Activated naive CD4-positive, alpha-beta T cell (primary cell): ENCODE measurements at places on chromosomes 12 and 14.

DNA sequence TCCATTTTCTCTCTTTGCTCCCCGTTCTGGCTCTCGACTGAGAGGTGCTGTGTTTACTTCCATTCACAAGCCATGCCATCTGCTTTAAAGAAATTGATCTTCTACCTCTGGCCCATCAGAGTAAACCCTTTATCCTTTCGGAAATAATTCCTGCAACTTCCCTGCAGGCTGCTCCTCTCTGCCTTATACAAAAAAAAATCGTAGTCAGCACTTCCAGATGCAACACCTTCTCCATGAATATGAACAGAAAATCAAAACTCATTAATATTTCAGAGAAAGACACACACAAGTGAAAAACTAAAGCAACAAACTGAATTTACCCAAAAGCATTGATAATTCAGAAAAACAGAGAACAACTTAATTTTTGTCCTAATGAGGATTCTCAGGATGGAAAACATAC, 127.6 kb upstream of the FSCB start:
- no peak for DNase-seq

DNA sequence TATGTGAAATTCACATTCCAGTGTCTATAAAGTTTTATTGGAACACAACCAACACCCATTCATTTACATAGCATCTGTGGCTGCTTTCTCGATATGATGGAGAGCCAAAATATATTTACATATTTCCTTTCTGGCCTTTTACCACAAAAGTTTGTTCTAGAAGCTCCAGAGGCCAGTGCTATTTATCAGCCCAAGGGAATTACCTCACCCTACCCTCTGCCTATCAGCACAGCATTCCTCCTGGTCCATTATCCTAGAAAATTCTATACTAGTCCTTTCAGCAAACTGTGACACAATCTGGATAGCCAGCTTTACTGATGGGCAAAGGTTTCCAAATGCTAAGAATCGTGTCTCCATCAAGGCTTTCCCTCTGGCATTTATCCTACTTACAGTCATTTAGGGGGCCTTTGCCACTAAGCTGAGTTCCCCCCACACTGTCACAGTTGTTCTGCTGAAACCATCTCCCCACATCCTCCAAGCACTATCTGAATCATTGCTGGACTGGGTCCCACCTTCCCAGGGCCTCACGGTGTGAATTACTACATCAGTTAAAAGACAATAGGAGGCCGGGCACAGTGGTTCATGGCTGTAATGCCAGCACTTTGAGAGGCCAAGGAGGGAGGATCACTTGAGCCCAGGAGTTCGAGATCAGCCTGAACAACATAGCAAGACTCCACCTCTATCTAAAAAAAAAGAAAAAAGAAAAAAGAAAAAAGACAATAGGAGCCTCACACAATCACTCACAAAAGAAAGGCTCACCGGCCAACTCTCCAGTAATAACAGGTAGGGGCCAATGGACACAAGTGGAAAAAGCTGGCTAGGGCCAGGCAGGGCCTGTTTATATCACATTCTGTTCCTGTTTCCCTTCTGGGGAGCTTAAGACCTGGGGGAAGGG, 12.1 kb downstream of the SYNE3 start:
- no peak for DNase-seq

DNA sequence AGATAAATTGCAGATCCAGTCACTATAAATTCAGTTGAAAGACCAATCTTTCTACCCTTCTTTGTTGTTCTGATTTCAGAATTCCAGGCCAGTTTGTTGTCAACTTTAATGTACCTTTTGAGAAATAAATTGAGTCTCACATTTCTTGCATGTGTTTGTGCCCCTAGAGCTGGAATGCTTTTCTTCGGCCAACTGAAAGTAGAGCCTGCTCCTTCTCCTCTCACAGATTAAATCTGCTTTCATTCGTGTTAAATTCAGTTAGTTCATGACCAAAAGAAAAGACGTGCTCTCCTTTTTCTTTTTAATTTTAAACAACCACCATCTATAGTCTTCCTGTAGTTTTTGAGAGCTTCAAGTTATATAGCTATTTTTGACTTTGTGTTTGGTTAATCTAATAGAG, 22.9 kb downstream of the SOCS2 start:
- DNase-seq: no peak

GRCh38 chr14:75264036-75264435, 14.6 kb upstream of the FOS start:
- no peak for DNase-seq

GRCh38 chr12:20486233-20486632, 117.9 kb downstream of the PDE3A start:
- no peak for DNase-seq

- no peak for DNase-seq
These were observed 2.8 kb upstream of the WSB2 start for GRCh38 chr12:118063576-118064391.

GRCh38 chr12:54981796-54982195, 2.8 kb downstream of the TESPA1 start:
- DNase-seq: no peak

- DNase-seq: no peak
These were observed 225.6 kb upstream of the CRY1 start for GRCh38 chr12:107318806-107319532.
